Adipocyte (in vitro differentiated cells): ENCODE measurements at places on chromosomes 16 and 17.

DNA sequence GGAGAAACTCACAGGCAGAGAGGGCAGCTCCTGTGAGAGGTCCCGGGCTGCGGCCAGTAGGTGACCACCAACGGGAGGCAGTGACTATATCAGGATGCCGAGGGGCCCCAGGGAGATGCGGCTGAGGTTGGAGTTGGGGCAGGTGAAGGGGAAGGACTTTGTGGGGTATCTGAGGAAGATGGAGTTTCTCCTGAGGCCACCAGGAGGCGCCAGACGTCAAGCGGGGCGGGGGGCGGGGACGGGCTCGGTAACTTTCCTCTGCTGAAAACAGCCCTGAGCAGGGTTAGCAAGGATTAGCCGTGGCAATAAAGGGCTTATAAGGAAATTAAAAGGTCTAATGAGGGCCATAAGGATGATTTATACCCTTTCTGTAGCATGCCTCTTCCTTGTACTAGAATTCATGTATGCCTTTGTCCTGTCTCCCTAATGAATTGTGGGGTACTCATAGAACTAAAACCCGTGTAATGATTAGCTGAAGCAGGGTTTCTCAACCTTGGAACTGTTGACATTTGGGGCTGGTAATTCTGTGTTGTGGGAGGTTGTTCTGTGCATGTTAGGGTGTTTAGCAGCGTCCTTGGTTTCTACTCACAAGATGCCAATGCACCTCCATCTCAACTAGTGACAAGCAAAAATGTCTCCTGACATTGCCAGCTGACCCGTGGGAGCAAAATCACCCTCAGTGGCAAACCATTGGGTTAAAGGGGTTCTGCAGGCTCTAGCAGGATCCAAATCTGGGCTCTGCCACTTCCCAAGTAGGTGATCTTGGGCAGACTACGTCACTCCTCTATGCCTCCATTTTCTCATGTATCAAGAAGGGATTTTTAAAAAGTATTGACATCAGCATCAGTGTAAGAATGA is 74.8 kb upstream of the GRIN2A start:
- DNase-seq: peak; percentile 66

DNA sequence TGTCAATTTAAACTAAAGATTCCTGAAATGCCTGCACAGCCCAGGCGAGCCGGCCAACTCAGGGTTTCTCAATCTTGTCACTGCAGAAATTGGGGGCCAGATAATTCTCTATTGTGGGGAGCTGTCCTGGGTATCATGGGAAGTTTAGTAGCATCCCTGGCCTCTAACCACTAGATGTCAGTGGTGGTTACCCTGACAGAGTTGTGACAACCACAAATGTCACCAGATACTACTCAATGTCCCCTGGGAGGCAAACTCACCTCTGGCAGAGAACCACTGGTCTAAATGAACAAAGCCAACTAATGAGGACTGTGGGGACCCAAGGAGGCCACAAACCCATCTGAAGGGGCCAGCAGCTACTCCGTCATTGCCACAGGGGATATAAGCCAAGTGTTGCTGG is 90.9 kb downstream of the MYH11 start:
- DNase-seq: peak; percentile 71

- DNase-seq: no peak
Measured at GRCh38 chr17:83200231-83200699, 120.9 kb downstream of the METRNL start.

DNA sequence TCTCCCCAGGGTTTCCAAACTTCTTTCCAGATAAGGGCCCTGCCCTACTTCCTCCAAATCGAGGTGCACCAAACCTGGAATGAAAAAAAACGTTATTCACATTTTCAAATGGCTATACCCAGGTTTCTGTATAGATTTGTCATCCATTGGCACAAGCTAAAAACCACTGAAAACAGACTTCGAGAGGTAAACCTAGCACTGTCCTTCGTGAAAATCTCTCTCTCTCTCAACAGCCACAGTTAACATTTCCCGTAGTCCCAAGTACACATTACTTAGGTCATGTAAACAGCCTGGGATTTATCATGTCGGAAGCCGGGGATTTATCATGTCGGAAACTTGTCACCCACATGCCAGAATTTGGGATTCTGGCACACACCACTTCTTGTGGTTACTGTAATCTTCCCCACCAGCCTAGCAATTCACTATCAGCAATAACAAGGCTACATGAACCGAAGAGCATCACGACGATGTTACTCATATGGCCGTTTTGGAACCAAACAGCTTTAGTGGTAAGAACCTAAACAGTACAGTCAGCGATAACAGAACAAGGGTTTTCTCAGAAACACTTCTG is 1.2 kb downstream of the DDX5 start:
- peak; percentile 65 for DNase-seq

GRCh38 chr16:3157229-3158025 is 22.6 kb downstream of the ZNF213 start:
- DNase-seq: peak; percentile 89

GRCh38 chr17:39852239-39852638 is 11.9 kb downstream of the IKZF3 start:
- no peak for DNase-seq

DNA sequence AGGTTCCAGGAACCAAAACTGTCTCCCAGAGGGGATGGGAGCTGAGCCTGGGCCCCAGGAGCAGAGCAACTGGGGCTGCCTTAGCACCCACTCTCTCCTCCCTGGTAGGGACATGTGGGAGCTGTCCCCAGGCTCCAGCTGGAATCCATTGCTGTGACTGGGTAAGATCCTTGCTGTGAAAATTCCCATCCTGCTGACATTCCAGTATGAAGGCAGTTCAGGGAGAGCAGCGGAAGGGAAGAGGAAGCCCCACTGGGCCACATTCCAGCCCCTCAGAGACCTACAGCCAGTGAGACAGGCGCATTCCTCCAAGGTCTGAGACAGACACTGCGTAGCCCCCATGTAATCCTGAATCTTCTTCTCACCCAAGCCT is 24.2 kb downstream of the MYO18A start:
- DNase-seq: peak; percentile 48

DNA sequence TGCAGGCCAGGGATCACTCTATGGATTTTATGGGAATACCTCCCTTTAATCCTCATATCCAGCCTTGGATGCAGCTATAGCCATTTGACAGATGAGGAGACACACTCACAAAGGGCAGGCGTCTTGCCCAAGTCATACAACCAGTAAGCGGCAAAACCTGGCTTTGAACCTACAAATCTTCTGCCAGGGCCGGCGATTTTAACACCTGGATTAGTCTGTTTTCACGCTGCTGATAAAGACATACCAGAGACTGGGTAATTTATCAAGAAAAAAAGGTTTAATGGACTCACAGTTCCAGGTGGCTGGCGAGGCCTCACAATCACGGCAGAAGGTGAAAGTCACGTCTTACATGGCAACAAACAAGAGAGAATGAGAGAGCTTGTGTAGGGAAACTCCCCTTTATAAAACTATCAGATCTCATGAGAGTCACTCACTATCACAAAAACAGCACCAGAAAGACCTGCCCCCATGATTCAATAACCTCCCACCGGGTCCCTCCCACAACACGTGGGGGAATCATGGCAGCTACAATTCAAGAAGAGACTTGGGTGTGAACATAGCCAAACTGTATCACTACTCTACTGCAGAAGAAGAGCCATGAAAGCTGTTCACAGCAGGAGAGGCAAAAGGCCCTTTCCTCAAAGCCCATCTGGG is 67.5 kb downstream of the XYLT1 start:
- DNase-seq: no peak

- no peak for DNase-seq
Measured at GRCh38 chr17:19288453-19288852, 51.3 kb downstream of the EPN2 start.
